Left renal pelvis (tissue), 4 donors: ENCODE measurements at places on chromosomes 4 and X.

- DNase-seq, result no peak
Measured at GRCh38 chr4:145820407-145820806, 118.2 kb downstream of the ZNF827 start.

DNA sequence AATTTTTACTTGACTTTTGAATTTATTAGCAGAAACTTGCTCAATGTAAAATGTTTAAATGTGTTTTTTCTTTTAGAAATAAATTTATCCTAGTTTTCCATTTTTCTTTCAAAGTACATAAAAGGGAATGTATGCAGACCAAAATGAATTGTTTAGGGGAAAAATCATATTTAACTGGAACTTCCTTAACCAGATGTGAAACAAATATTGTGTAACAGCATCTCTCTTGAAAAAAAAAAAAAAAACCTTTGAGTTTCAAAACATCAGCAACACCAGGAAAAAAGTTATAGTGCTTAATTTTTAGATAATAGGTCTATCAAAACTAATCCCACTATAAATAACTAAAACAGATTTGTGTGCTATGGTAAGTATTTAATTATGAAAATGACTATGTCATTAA lies 14.5 kb upstream of the CCNA2 start:
- DNase-seq, result no peak

DNA sequence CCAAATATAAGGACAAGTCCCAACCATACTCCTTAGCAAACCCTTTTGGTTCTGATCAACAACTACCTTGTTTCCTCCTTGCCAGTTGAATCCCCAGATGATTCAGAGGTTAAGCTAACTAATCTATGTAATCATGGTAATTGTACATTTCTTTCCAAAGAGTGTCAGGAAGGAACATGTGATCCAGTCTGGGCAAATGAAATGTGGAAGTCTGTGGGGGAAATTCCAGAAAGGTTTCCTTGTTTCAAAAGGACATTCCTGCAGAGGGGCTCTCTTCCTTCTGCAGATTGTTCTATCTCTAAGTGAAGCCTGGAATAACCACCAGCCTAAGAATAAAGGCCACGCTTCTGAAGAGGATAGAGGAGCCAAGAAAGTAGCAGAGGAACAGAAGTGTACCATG lies 7.0 kb downstream of the PRSS12 start:
- DNase-seq, result no peak

DNA sequence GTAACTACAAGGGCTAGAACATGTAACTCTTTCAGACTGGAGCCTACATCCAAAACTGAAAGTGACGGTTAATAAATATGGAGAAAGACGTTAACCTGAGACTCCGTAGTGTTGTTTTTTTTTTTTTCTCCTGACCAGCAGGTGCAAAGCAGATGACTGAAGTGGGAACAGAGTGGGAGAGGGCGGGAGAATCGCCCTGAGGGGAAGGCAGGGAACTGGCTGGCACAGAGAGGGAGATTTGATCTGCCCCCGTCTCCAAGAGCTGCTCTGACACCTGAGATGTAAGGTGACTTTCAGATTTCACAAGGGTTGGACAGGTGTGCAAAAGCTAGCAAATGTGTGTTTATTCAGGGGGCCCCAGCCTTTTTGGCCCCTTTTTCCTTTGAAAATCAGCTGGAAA lies 180.2 kb downstream of the PALLD start:
- no peak for DNase-seq

DNA sequence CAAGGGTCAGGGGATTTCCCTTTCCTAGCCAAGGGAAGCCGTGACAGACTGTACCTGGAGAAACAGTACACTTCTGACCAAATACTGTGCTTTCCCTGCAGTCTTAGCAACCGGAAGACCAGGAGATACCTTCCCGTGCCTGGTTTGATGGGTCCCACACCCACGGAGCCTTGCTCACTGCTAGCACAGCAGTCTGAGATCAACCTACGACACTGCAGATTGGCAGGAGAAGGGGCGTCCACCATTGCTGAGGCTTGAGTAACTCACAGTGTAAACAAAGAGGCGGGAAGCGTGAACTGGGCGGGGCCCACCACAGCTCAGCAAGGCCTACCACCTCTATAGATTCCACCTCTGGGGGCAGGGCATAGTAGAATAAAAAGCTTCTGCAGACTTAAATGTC lies 48.7 kb upstream of the SRD5A3 start:
- DNase-seq, result no peak

GRCh38 chr4:48596336-48596735 lies 106.3 kb downstream of the ZAR1 start:
- DNase-seq, result no peak

GRCh38 chrX:153728095-153728494 lies 3.4 kb downstream of the ABCD1 start:
- DNase-seq, result no peak

- DNase-seq, result no peak
Measured at GRCh38 chr4:81922313-81922712, 450.6 kb upstream of the RASGEF1B start.

- DNase-seq, result no peak
Measured at GRCh38 chrX:55169782-55170181, 50.4 kb upstream of the PAGE5 start.

GRCh38 chrX:30153881-30154260 lies 61.5 kb upstream of the MAGEB2 start:
- DNase-seq, result no peak

- DNase-seq, result no peak
Measured at GRCh38 chrX:8244301-8244700, 73.2 kb upstream of the VCX2 start.

- peak; percentile 49 for DNase-seq
Measured at GRCh38 chr4:48779095-48779997, 733 bp downstream of the FRYL start.

DNA sequence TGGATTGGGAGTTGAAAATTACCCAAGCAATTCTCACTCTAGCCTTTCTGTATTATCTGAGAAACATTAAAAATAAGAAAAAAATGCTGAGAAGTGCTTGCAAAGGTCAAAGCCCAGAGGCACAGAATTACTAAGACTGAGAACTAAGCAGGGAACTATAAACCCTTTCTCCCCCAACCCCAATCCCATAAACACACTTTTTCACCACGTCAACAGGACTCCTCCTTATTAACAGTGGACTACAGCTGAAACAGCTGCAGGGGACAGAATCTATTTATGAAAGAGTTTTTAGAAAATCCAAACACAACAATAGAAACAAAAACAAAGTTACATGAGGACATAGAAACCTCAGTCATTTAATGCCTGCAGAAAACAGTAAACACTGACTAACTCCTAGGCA lies 984.1 kb downstream of the TRAM1L1 start:
- no peak for DNase-seq

DNA sequence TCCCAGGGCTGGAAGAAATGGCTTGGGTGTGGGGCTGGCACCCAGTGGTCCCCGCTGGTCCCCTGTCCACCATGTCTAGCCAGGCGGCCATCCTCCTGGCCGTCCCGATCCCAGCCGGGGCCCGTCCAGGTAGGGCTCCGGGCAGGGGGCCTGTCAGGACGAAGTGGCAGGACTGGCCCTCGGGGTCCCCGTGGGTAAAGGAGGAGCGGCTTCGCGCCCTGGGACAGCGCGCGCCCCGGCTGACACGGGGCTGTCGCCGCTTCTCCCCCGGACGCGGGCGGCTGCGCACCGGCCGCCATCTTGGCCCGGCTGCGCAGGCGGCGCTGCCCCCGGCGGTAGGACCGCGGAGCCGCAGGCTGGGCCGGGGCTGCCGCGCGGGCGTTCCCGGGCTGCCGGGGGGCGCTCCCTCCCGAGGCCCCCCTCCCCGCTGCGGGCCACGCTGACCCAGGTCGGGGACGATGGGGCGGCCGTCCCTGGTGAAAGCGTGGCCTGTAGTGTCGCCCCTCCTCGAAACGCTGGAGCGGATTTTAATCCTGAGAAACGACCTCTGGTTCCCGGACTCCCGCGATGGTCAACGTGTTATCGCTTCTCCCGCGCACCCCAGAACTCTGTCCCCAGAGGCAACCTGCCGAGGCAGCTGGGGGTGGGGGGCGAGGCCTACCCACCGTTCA lies 60.4 kb upstream of the BCOR start:
- no peak for DNase-seq

- peak; percentile 38 for DNase-seq
Measured at GRCh38 chr4:159446266-159446976, 343.5 kb downstream of the RAPGEF2 start.

GRCh38 chrX:25389266-25389665 lies 373.5 kb upstream of the ARX start:
- peak; percentile 16 for DNase-seq

- no peak for DNase-seq
Measured at GRCh38 chrX:108167211-108167872, 75.8 kb downstream of the ATG4A start.

GRCh38 chrX:55005256-55005655 lies 5.1 kb downstream of the APEX2 start:
- no peak for DNase-seq

GRCh38 chr4:55637272-55637820 lies 1.2 kb upstream of the NMU start:
- DNase-seq, result no peak

GRCh38 chr4:175762582-175762981 lies 49.5 kb downstream of the GPM6A start:
- no peak for DNase-seq

GRCh38 chr4:156710365-156711192 lies 261.0 kb downstream of the PDGFC start:
- no peak for DNase-seq

DNA sequence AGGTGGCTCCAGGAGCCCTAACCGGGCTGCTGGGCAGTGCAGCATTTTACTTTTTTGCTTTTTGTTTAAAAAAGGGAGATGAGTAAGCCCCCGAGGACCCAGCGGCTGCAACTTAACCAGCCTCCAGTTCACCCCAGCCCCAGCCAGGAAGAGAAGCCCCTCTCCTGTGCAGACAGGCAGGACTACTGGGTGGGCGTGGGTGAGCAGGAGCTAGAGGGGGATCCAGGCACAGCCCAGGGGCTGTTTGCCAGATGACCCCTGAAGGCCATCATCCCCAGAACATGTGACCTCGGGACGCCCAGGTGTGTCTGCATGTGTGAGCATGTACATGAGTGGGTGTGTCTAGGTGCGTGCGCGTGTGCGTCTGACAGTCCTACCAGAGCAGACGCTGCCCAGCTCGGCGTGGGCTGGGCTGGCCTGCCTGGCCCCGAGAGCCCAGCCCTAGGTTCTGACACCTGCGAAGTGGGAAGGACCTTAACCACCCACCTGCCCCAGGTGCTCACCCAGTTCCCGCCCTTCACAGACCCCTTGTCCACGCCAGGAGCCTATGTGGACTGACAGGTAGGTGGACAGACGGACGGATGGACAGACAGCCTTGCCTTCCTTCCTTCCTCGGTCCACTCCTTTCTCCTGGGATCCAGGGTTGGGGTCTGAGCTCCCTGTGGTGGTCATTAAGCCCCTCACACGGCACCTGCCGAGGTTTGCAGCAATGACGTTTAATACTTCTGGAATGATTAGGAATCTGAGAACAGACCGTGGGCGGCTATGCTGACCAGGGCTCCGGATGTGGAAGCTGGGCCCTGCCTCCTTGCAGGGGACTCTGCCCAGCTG lies 7.8 kb upstream of the HAUS3 start:
- no peak for DNase-seq

- no peak for DNase-seq
Measured at GRCh38 chrX:20382518-20383297, 116.0 kb upstream of the RPS6KA3 start.

GRCh38 chr4:112511803-112512118 lies 4.2 kb downstream of the NEUROG2 start:
- no peak for DNase-seq

DNA sequence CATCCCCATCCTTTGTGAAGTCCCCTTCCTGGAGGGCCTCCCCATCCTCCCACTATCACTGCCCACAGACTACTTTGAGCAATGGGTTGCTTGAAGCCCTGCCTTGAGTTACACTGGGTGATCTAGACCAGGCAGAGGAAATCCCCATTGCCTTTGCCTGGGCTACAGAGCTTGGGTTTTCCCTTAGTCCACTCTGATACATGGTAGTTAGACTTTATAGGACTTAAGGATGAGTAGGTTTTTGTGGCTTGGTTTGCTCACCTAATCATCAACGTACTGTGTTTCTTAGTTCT lies 56.6 kb downstream of the TMEM131L start:
- DNase-seq, result no peak

DNA sequence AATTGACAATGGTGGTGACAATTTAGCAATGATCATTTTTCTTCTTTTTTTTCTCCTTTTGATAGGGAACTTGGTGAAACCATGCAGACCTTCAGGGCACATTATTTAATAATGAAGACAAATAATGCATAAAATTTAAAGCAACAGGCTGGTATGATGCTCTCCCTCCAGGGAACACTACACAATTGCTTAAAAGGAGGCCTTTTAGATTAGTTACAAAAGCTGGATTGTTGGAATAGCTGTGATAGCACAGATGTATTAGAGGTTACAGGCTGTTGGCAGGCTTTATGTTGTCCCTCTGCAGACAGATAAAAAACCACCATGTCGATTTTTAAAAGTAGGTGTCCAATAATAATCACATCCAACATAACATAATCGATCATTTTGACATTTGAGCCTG lies 307.0 kb downstream of the ADGRL3 start:
- no peak for DNase-seq

DNA sequence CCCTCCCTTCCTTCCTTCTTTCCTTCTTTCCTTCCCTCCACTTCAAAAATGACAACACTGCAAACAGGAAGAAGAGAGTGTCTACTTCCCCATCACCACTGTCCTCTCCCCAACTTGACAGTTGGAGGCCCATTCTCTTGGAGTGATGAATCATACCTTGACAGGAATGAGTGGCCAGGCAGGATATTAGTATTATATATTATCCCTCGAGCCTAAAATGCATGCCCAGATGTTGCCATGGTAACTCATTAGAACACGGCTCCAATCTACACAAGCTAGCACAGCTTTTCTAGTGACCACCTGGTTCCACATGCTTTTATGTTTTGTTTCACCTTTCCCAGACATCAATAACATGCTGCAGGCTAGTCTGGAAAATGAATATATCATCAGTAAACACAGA lies 71.3 kb upstream of the LHFPL1 start:
- no peak for DNase-seq

GRCh38 chrX:71543316-71543715 lies 10.4 kb downstream of the OGT start:
- DNase-seq, result no peak

DNA sequence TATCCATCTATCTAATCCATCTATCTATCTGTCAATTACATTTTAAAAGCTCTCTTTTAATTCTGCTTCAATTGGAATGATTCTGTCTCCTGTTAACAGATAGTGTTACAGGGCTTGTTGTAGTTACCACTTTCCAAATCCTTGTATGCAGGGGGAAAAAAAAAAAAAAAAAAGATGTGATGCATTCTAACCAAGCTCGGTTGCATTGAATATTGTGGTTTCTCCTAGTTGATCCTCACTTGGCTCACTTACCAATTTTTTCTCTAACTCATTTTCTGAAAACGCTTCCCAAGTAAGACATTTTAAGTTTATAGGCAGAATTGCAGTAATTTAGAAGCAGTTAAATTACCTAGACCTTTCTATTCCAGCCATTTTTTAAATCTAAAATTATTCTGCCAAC lies 327.9 kb upstream of the PITX2 start:
- no peak for DNase-seq

DNA sequence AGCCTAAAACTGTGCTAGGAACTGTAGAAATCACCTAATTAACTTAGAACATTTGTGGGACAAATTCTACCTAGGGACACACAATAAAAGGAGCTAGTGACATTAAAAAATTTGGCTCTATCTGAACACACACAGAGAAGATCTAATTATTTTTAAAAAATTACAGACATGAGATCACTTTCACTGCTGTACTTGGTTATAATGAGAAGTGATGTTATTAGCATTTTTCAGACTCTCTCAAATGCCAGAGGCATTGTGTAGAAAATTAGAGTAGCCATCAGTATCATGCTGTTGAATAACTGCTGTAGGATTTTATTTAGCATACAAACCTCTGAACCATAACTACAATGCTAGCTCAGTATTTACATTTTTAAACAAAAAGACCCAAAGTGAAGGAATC lies 109.1 kb upstream of the ANK2 start:
- DNase-seq, result no peak

- no peak for DNase-seq
Measured at GRCh38 chrX:115906276-115906675, 264.3 kb upstream of the AGTR2 start.
